Activated naive CD8-positive, alpha-beta T cell treated with anti-CD3 and anti-CD28 coated beads for 36 hours (primary cell): ENCODE measurements at places on chromosomes 11 and 22. TPM values are rescaled to one million over a fixed set of nuclear protein-coding genes. Genes with fewer than 3 reads are reported as not detected.

DNA sequence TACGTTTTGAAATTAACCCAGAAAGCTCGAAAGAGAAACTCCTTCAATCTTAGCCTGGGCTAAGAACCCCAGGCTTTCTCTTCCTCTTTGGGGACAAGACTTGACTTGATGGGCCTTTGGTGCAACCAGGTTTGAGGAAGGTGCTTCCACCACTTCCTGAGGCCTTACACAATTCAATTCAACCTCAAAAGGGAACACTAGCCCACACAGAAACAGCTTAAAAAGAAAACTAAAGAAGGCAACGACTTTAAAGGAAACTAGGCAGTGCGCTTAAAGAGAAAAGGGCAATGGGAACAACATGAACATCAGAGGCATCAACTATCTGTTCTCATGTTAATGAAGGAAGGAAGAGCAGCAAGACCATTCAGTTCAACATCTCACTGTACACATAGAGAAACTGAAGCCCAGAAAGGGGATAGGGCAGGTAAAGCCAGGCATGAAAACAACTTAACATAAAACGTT, 24.8 kb downstream of the PAK1 start:
- peak; percentile 2 for DNase-seq

Gene DEUP1
- total RNA-seq = not detected

GRCh38 chr11:62974848-62975522, 9.8 kb downstream of the SLC22A6 start:
- peak; percentile 29 for DNase-seq

DNA sequence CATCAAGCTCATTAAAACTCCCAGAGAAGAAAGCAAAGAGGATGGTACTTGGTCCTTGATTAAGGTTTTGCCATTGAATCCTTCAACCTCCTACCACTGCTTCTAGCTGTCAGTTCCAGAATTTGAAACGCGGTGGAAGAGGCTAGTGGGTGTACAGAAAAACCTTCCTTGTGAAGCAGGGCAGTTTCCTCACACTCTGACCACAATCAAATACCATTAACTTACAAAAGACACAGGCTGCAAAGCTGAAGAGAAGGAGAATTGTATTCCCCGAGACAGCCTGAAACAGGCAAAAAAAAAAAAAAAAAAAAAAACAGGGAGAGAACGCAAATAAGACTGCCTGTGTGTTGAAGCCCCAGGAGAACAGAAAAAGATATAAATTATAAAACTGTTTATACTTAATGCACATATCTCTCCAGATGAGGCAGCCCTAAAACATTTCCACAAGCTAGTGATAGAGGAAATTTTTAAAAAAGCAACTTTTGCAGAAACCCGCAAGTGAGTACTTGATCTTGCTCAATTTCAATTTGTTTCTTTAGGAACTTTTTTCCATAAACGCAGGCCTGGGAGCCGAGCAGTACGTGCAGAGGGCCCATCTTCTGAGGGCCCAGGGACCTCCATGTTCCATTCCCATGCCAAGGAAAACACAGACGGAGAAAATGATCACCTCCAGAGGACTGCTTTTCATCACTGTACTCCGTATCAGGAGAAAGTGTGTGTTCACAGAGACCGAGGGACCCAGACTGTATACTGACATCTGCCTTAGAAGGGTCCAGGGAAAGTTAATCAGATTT, 218.7 kb upstream of the BLID start:
- DNase-seq = no peak

GRCh38 chr11:12794576-12795230, 120.5 kb downstream of the TEAD1 start:
- no peak for DNase-seq

Gene ATXN10
- 124 TPM for total RNA-seq

Gene SLC36A4
- total RNA-seq = 15.2 TPM

- peak; percentile 26 for DNase-seq
Measured at GRCh38 chr11:102476812-102477211, 24.2 kb upstream of the TMEM123 start.

Gene STK33
- total RNA-seq = 5.2 TPM
